ENCODE measurements at places on chromosomes 7 and 10. TPM values are rescaled to one million over a fixed set of nuclear protein-coding genes. Genes with fewer than 3 reads are reported as not detected.

DNA sequence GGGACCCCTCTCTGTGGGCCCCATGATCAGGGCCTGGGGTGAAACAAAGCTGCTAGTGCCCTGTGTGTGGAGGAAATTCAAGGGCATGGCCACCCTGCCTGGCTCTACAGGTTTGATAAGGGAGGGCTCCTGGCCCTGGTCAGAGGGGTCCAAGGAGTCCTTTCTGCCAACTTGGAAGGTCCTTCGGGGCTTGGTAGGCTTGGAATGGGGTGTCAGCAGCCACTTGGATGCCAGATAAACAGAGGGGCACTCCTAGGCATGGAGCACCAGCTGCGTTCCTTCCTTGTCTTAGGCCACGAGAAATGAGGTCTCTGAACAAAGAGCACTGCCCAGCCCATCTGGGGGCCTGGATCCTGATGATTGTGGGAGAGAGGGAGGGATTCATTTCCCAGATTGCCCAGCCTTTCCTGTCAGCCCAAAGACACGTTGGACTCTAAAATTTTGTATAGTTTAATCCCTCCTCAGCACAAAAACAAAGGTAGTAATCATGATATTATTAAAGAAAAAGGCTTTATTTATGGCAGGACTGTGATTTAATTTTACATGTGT is 5.1 kb downstream of the MTURN start:
- DNase-seq: peak; percentile 75

GRCh38 chr10:24394461-24395190 is 185.7 kb downstream of the KIAA1217 start:
- DNase-seq: no peak

Gene TAS2R41
- total RNA-seq: not detected

Gene TUBAL3
- total RNA-seq: not detected

DNA sequence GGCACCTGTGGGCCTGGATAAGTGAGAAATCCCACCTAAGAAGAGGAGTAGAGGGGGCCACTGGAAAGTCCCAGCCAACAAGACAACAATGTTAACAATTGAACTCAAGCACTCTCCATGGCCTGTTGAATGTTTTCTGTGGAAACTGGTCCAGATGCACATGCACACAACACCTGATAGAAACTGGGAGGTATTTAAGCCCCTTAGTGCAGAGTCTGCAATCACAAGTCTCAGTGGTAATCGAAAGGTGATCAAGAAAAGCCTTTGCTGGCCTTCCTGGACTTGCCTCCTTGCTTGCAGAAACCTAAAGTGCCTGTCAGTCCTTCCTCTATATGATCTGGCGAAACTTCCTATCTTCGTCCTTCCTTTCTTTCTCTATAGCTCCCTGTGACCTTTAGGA is 30.6 kb upstream of the HNRNPH3 start:
- no peak for DNase-seq

DNA sequence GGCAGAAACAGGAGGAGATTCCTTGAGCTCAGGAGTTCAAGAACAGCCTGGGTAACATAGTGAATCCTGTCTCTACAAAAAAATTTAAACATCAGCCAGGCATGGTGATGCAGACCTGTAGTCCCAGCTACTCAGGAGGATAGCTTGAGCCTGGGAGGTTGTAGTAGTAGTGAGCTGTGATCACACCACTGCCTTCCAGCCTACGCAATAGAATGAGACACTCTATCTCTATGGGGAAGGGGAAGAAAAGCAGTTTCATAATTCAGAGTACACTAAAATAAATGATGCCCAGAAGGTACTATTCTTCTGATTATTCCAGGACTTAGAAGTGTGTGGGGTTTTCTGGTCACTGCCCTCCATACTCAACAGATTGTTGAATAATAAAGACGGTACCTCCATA is 177.3 kb downstream of the KMT2E start:
- DNase-seq: no peak

Gene DOCK1
- total RNA-seq: 106 TPM

- DNase-seq: no peak
Observed at GRCh38 chr10:11329062-11329673, 282.3 kb downstream of the USP6NL start.

- no peak for DNase-seq
Observed at GRCh38 chr7:40520986-40521738, 386.4 kb downstream of the SUGCT start.

Gene TNKS2
- 61.5 TPM for total RNA-seq

DNA sequence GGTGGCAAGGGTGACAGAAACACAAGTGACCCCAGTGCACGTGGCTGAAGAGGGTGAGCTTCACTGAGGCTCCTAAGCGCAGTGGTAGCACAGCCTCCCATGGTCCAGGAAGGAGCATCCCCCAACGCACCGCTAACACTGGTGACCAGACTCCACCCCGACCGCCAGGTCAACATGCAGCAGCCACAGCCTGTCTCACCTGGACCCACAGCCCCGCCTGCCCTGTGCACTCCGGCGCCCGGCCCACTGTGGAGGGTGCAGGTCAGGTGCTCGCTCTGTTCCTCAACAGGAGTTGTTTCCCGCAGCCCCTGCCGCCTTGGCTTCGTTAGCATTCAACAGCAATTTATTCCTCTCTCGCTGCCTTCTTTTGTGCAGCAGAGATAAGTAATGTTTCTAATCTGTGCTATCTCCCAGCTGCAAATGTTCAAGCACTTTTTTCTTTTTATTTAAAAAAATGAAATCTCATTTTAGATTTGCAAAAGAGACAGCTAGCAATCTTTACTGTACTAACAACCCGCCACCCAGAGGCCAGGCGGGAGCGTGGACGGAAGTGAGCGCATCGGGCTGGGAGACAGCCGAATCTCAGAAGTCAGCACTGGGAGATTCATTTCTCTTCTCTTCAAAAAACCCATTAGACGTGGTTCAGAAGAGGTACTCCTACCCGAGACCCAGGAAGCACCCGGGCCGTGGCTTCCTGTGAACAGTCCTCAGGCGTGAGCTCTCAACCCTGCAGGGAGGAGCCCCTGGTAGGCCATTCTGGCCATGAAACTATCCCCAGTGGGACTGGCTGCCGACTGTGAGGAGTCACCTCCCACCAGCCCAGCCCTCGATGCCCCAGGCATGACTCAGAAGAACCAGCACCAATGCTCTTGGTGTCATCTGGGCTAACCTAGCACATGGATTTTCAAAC is 133.4 kb downstream of the MAD1L1 start:
- peak; percentile 98 for DNase-seq

Gene CCSER2
- total RNA-seq: 56.0 TPM

DNA sequence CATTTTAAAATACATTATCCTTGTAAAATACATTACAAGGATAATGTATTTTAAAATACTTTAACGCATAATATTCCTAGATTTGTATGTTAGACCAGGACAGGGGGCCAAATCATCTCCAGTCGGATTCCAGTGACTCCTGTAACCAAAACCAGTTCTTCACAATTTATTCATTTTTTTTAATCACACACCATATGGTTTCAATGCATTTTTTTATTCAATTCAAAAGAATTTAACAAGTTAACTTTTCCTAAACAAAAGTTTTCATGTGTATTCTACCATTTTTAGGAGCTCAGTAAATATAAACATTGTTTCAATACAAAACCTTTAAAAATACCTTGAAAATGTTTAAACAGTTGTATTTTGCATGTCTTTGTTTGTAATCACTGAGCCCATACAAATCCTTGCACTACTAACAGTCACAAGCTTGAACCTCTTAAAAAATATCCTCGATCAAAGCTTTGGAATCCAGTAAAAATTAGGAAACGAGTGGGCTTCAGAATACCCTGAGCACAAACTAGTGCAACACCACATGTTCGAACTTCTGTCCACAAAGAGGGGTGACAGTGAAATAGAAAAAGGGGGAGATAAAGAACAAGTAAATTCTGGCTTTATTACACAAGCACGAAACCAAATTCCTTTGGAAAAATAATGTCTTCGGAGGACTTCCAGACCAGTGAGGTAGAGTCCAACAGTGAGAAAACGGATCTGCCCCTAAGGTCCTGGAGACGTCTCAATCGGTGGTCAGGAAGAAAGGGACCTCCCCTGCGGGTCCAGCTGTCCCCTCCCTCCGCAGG is 1.6 kb downstream of the CCDC71L start:
- no peak for DNase-seq

Gene DNAJB9
- total RNA-seq: 34.2 TPM

Data from osteoblast (primary cell).